ENCODE measurements at places on chromosomes 7 and 10.

DNA sequence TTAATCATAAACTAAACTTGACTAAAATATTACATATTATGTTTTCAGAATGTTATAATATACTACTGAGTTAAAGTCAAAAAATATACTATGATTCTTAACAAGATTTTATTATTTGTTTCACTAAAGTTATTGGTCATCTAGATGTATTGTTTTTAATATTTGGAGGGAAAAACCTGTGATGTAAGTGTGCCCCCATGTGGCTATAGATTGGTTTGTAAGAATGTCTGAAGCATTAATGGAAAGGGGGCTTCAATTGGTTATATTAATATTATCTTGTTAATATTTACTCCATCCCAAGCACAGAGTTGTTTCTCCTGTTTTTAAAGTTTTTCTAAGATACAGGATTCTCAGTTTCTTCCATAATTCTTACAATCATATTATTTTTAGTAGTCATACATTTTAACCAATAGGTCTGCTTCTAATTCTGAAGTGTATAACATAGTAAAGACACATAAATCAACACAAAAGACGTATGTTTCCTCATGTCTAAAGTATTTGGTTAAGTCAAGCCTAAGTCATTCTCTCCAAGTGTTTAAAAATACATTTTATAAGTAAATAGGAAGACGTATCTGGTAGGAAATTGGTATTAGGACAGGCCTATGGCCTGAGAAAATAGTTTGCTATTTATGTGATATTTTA, 58.0 kb downstream of the GNAT3 start:
- DNase-seq = peak; percentile 11

DNA sequence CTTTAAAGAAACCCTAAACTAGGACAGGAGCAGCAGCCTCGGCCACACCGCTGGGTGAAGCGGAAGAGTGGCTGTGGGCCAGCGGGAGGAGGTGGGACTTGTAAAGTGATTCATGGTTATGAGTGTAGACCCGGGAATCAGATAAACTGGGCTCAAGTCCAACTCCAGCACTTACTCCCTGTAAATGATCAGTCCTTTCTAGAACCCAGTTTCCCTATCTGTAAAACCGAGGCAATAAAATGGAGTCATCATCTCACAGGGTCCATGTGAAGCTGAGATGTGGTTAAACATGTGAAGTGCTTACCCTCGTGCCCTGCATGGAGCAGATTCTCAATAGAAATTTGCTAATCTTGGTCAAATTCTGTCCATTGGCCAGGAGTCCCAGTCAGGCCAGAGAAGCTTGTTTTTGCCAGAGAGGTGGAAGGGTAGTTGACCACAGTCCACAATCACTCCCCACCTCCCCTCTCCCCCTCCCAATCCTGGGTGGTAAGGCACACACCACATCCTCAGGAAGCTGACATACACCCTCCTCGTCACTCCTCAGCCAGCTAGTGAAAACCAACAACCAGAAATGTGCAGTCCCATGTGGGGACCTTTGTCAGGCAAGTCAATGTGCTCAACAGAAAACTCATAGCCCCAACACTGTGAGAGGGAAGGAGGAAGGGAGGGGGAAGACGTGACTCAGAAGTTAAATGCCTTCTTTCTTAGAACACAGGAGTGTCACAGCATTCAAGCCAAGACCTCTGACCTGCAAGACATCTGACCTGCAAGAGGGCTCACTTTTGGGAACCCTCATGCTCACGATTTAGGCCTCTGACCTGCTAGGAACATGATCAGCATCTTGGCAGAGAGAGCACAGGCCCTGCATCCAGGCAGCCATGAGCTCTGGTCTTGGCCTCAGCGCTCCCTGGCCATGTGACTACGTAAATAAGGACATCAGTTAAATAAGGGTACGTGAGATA, 145.1 kb downstream of the PLXNA4 start:
- peak; percentile 32 for DNase-seq

DNA sequence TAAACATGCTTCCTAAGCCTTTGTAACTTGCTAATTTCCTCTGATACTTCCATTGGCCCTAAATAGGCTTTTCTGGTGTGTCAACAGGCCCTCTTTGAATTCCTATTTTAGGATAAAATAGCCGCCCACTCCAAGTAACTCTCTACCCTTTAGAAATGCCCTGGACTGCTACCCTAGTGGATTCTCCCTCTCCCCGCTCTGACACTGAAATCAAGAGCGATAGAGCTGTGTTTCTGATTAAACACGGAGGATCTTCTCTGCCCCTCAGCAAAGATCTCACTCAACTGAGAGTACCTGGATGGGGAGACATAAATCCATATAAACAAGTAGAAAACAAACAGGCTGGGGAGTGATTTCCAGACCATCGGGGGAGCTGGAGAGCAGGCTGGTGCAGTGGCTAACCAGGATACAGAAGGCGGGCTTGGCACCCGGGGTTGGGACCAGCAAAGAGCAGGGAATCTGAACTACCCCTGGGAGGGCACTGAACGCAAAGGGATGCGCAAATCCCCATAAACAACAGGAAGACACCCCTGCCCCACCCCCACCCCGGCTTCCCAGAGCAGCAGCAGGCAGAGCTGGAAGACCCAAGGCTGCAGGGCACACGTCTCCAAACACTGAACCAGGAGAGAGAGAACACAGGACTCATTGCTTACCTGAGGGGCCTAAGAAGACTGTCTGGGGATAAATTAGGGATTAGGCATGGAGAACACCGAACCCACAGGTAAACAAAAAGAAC, 2.5 kb downstream of the ASB13 start:
- DNase-seq = peak; percentile 11

GRCh38 chr7:3427957-3428356, 126.9 kb downstream of the SDK1 start:
- DNase-seq = no peak

DNA sequence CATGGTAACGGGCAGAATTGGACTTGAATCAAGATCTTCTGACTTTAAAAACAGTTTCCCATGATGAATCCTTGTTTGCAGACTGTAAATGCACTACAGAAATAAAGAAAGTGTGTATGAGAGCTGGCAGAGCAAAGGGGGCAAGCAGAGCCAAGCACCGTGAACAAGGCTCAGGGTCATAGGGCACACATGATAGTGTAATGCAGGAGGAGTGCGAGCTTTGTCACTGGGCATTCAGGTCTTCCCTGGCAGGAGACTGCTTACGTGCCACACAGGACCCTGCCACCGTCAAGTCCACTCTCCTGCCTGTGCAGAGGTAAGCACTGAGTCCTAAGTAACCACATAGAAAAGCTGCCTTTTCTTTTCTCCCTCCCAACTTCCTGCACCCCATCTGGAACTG, 93.1 kb upstream of the NPVF start:
- no peak for DNase-seq

DNA sequence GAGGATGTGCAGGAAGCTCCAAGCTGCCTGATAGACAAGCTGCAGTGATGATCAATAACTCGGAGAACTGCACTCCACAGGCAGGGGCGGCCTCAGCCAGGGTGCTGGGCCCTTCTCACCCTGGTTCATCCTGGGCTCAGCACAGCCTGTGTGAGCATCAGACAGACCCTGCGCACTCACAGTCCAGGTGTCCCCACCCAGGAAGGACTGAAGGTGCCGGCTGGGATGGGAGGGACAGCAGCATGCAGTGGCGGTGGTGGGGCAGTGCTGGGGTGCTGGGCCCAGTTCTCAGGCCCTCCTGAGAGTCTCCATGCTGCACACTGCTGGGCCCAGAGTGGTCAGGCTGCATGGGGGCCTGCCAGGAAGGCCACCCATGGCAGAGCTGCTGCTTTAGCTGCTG, 74.1 kb downstream of the ITIH5 start:
- DNase-seq = no peak

GRCh38 chr10:33180390-33180789, 154.1 kb downstream of the NRP1 start:
- DNase-seq = no peak

DNA sequence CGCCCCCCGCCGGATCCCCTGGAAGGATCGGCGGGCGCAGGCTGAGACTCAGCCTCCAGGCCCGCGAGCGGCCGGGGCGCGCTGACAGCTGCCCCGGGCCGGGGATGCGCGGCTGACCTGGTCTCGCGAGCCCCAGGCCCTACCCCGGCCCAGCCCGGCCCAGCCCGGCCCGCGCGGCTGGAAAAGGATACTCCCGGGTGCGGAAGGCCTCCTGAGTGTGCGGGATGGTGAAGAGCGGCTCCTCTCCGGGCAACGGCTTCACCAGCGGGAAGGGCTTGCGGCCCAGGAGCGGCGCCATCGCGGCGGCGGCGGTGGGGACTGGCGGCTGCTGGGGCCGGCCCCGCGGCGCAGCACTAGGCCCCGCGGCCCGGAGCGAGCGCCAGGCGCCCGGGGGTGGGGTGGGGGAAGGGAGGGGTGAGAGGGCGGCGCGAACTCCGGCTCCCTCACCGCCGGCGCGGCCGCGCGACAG, 423 bp downstream of the BAZ1B start:
- peak; percentile 36 for DNase-seq

DNA sequence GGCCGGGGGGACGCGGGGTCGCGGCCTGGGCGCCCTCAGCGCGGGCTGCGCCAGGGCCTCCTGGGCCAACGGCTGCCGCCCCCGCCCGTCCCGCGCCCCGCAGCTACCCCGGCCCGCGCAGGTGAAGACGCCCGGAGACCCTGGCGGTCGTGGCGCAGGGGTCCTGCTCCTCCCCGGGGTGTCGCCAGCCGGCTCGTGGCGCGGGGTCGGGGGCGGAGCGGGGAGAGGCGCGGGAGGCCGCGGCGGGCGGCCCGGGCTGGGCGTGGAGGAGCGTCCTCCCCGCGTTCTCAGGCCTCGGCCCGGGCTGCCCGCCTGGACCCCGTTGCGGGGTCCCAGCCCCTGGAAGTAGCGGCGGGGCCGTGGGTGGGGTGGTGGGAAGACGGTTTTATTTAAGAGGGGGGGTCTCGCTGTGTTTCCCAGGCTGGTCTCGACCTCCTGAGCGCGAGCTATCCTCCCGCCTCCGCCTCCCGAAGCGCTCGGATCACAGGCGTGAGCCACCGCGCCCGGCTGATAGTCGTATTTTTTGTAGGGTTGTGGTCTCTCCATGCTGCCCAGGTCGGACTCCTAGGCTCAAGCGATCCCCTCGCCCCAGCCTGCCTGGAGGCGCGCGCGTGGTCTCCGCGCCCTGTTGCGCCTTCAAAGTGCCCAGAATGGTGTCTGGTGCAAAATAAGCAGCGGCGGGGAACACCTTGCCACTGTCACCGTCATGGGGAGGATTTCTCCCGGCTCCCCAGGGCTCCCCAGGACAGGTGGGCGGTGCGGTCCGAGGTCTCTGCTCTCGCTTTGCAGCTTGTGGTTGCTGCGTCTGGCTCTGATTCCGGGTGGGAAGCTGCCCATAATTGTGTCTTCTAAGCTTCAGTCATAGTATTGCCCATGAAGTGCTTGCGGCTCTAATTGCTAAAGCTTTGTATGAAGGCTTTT, 15.3 kb upstream of the SUN1 start:
- DNase-seq = peak; percentile 42

- DNase-seq = no peak
These were observed 462.6 kb upstream of the MGMT start for GRCh38 chr10:129004398-129004797.

DNA sequence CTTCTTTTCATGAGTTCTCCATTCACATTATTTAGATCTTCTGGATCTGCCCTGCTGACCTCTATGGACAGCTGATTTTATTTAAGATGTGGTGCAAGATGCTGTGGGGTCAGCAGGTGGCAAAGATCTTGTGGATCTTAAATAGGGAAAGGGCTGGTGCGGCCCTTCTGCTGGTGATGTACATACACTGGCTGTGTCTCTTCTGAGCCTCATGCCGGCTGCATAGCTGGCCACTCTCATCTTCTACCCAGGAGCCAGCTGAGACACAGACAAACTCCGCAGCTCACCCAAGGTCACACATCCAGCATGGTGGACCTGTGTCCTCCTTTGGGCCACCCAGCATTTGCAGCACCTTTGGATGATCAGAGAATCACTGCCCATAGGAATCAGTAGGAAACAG, 9.7 kb downstream of the RBP3 start:
- no peak for DNase-seq

- DNase-seq = no peak
These were observed 150.0 kb upstream of the RSU1 start for GRCh38 chr10:16966991-16967865.

GRCh38 chr10:37734971-37735370, 122.4 kb downstream of the ZNF248 start:
- no peak for DNase-seq

DNA sequence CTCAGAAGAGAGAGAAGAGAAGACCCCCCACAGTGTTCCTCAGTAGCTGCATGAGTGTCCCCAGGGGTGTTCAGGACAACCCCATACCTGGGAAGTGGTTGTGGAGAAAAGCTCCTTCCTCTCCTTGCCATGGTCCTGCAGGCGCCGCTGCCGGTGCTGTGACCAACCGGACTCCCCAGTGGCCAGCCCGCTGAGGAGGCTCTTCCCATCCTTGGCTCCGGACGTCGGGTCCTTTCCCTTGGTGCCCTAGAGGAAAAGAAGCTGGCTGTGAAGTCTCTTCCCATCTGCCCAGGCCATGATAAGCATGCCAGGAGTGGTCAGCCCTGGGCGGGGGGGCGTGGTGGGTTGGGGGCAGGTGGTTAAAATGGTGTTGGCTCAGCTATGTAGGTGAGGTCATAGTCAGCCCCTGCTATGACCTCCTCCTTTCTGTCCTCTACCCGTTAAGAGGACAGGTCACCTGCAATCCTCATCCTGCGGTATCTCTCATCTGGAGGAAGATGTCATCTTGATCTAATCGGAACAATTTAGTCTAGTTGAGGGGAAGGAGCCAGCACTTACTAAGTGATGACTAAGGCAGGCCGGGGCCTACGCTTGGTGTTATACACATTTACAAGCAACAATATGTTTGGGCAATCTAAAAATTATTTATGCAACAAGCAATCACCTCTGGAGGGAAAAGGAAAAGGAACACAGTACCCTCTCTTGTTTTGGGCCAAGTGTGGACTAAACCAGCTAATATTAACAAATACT, 13.2 kb downstream of the WDR91 start:
- no peak for DNase-seq

DNA sequence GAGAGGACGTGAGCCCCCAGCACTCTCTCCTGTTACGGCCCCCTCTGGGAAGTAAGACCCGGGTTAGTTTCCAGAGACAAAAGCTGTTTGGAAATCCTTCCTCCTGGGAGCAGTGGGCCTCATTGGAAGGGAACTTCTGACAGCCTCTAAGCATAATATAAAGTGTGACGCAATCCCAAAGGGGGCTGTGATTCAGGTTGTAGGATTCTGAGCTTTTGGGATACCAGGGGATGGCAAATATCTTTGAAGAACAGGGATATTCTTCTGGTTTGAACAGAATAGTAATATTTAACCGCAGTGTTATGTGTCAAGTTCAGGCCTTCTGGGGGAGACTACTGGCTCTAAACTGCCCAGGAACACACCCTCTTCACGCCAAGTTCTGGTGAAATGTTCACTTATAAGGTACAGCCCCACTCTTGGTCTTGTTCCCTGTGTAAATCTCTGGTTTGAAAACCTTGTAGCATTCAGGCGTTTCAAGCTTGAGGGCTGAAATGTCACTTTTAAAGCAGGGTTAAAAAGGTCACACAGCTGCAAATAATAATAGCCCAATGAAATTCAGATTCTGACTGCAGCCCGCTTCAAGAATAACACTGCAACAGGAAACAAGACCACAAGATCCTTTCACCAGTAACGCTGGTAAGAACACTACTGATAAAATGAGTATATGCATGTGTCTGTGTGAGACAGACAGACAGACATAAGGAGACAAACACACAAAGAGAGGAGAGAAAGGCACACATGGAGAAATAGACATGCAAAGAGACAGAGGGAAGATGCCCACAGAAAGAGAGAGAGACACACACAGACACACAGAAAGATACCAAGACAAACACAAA, 69.0 kb downstream of the CREB5 start:
- DNase-seq = no peak

GRCh38 chr10:101686133-101686925, 8.6 kb downstream of the FBXW4 start:
- DNase-seq = no peak

- no peak for DNase-seq
These were observed 24.6 kb downstream of the H2AZ2 start for GRCh38 chr7:44823255-44823781.

- DNase-seq = no peak
These were observed 55.3 kb upstream of the OSBPL3 start for GRCh38 chr7:25035274-25035673.

Measured in Calu3 (cell line).